ENCODE measurements at places on chromosomes 7 and 10.

DNA sequence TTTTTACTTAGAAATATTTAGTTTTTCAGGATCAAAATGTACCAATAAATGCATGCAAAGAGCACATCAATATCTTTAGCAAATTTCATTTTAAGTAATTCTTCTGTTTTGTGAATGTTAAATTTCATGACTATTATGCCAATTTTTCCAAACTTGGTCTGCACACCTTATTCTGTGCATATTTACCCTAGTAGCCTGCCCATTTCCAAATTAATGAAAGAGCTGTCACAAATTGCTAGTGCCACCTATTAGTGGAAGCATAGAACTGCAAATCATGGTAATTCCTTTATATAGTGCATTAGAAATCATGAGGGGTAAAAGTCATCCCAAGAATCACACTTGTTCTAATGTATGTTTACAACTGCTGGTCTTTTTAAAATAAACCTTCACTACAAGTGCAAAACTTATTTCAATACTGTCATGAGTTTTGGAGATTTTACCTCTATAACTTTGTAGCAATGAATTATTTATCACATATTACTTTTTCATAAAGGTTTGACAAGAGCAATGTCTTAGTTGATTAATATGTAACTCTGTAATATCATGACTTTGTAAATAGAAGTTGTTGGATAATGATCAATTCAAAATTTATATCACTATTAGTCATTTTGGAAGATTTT, 5.7 kb downstream of the SEMA3A start:
- no peak for DNase-seq

DNA sequence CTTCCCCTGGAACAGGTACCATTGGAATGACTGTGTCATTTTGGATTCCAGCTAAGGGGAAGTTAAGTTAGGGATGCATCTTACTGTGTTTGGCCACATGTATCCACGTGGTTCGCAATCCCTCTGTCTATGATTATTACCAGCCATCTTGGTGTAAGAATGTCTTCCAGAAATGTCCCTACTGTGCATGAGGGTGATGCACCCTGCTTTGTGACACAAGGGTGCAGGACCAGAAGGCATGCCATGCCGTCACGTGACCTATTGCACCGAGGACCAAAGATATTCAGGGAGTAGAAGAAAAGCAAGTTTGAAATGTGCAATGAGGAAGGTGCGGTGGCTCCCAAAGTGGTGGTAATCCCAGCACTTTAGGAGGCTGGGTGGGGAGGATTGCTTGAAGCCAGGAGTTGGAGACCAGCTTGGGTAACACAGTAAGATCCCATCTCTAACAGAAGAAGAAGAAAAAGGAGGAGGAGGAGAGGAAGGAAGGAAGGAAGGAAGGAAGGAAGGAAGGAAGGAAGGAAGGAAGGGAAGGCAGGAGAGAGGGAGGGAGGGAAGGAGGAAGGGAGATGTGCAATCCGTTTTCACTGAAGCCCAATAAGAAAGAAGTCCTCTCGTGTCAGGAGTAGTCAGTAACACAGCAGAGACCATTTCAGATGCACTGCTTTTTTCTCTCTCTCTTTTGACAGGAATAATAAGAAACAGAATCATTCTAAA, 42.5 kb upstream of the USP6NL start:
- no peak for DNase-seq

DNA sequence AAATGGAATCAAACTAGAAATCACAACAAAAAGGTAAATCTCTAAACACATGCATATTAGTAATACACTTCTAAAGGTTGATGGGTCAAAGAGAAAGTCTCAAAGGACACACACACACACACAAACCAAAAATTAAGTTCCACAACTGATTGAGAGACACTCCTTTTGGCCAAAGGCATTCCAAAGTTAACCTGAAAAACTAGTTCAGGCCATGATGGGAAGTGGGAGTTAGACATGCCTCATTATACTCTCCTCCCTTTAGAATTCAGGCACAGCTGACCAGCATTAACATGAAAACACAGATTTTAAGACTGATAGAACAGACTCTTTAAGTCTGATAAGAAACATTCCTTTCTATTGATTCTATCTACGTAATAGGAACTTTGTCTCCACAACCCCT, 332.4 kb upstream of the IGFBP3 start:
- no peak for DNase-seq

DNA sequence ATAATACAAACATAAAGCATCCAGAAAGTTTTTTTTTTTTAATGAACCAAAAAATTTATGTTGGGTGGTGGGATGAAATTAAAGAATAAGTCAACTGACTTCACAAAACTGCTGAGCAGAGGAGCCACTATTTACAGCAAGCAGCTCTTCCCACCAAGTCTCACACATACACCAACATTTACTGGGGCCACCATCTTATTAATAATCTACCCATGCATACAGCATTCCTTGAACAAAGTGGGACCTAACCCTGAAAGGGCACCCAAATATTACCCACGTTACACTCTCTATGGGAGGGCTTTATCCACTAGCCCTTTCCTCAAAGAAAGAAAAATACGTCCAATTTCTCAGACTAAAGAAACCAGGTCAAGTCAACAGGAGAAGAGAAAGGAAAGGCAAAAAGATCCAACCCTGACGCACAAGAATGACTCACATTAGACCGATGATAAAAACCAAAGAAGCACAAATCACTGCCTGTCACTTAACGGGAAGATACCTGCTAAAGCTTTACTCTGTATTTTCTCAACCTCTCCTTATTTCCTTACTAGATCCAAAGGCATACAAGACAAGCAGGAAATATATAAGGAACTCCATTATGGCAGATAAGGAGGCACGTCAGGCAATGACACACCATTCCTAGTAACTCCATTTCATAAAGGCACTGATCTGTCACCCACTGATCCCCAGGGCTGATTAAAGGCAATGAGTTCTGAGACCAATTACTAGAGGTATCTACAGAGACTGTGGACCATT, 141.8 kb upstream of the ASAH2 start:
- no peak for DNase-seq

DNA sequence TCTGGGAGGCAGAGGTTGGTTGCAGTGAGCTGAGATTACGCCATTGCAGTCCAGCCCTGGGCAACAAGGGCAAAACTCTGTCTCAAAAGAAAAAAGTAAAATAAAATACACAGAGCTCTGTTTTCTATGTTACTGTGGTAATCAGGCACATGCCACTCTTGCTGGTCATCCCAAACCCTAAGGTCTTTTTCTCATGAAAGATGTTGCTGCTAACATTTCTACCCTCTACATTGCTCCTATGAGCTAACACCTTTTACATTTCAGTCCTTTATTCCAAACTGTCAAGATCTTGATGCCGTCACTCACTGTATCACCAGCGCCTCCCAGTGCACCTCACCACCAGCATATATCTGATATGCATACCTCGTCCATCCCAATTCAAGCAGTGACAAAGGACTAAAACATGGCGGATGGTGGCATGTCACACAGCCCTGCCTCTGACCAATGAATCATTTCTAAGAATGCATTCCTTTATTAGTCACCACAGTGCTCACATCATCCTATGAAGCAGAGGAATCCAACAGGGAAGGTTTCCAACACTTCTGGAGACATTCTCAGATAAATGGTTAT, 4.3 kb downstream of the DAGLB start:
- no peak for DNase-seq

DNA sequence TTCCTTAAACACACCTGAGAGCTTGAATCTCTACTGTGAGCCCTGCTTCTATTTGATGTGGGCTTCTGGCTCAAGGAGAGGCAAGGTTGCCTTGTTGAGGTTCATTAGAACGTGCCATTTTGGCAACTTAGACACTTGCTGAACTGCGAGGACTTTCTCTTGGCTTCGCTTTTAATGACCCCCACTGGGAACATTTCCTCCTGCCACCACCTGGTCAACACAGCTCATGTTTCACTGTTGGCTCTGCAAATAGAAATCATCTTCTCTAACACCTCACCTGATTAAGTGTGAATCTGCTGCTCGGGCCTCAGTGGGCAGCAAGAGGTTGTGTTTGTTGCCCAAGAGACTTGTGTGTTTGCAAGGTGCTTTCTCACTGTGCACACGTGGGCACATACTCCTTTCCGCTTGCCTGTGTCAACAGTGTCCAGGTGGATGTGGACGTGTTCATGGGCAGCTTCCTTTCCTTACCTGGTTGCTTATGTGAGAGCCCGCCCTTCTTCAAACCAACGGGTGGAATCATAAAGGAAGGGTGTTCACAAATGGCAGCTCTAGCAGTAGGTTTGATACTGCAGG, 147.0 kb downstream of the NRP1 start:
- DNase-seq = no peak

GRCh38 chr10:73647211-73647874, 6.1 kb upstream of the MYOZ1 start:
- peak; percentile 16 for DNase-seq

DNA sequence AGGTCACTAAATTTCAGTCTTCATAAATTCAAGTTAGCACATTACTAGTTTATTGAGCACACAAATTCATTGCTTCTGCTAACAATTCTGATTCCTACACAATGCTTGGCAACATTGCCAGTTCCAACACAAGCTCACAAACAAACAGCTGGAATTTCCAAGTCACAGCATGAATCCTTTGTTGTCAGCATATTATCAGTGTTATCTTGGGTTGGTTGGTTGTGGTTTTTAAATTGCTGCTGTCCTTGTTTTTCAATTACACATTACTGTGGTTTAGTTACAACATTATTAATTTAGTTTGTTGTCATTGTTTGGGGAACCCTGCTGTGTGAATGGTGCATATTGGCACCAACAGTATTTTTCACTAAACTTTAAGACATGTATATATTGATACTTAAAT, 86.0 kb upstream of the ARID5B start:
- DNase-seq = no peak

DNA sequence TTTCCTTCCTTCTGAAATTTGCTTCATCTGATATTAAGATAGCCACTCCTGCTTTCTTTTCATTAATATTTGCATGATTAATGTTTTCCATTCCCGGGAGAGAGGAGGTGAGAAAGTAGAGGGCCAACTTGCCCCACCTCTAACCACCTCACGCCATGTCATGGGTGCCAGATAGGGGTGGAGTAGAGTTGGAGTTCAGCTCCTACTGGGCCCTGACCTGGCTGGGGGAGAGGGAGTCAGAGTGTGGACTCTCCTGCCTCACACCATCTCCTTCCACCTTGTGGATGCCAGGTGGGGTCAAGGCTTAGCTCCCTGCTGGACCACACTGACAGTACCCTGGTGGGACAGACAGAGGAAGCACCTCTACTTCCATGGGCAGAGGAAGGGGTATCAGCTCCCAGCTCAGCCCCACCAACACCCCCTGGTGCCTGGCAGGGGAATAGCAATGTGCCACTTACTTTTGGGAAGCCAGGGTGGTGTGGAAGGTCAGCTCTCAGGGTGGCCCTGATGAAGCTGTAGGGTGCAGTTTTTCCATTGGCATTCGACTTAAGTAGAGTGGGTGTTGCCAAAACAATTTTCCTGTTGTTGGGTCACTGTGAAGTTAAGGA, 28.0 kb downstream of the CHST12 start:
- DNase-seq = peak; percentile 22

- no peak for DNase-seq
Measured at GRCh38 chr7:117217106-117218035, 105.5 kb downstream of the WNT2 start.

DNA sequence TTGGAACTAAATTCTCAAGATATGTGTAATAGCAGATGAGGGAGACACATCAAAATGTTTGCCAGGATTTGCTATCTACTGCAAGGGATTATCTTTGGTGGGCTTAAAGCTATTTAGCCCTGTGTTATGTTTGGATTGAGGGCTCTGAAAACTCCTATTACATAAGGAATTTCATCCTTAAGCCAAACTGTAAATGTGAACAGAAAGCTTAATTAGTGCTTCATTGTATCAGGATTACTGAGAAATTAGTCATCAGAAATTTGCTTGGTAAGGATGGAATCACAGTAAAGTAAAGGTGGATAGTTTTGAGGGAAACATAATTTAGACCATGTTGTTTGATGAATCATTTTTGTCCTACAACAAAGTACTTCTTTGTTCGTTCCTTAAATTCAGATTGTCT, 8.3 kb downstream of the ANKRD7 start:
- DNase-seq = no peak

- no peak for DNase-seq
Measured at GRCh38 chr7:156829669-156830336, 63.2 kb downstream of the LMBR1 start.

GRCh38 chr7:96418581-96418980, 96.7 kb upstream of the SLC25A13 start:
- no peak for DNase-seq

DNA sequence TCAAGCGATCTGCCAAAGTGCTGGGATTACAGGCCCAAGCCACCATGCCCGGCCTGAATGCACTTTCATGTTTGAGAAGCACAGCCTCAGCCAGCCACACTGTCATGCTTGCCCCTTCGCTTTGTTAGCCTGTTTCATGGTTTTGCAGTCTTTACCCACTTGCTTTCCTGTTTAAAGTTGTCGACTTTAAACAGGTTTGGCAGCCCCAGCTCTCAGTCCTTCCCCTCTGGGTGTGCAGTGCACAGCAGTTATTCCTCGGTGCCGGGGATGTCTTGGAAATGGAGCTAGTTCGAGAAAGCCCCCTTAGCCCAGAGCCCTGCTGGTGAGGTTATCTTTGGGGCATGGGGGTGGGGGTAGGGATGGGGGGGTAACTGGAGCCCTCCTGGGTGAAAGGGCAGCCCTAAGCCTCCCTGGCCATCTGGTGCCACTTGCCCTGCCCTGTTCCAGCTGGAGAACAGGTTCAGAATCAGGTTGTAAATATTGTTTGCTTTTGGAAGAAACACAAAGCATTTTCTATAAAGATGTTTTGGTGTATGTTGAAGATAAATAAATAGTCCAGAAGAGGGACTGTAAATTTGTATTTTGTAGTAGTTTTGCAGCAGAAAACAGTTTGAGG, 14.8 kb downstream of the TSPAN14 start:
- DNase-seq = no peak

DNA sequence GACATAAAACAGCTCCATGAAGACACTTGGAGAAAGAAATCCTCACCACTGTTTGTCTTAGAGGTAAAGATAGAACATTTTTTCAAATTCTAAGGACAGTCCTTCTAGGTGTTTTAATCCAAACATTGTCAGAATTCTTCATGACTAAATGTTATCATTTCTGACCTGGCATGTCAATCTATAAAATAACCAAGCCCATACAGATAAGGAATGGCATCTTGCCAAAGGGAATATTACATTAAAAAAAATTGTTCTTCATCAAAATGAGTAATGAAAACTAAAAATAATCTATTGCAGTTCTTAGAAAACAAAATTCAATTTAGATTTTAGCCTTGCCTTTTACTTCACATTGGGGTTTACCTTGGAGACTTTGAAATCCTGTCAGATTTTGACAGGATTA, 33.6 kb downstream of the DGKB start:
- no peak for DNase-seq

DNA sequence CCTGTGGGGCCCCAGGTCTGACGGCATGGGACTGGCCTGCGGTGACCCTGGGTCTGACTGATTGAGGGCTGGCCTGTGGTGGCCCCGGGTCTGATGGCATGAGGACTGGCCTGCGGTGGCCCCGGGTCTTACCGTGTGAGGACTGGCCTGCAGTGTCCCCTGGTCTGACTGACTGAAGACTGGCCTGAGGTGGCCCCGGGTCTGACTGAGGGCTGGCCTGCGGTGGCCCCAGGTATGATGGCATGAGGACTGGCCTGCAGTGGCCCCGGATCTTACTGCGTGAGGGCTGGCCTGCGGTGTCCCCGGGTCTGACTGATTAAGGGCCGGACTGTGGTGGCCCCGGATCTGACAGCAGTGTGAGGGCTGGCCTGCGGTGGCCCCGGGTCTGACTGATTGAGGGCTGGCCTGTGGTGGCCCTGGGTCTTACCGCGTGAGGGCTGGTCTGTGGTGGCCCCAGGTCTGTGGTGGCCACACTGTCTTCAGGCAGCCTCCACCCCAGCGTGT, 10.9 kb downstream of the JAKMIP3 start:
- DNase-seq = no peak
